ENCODE measurements at places on chromosomes 6 and 20.

DNA sequence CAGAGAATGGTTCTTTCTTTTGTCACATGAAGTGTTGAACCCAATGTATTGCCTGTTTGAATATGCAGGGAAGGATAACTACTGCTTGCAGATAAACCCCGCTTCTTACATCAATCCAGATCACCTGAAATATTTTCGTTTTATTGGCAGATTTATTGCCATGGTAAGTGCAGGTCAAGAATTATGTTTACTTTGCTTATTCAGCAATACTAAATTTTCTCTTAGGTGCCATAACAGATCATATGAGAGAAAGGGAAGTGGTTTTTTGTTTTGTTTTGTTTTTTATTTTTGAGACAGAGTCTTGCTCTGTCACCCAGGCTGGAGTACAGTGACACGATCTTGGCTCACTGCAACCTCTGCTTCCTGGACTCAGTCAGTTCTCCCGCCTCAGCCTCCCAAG lies 36.6 kb upstream of the DYNLRB1 start:
- peaks cover 67% of the 10 kb centered on the region for H3K36me3 ChIP-seq
- H3K4me3 ChIP-seq = no peak overlapping the region
- DNase-seq = no peak
- no peak overlapping the region for H3K27ac ChIP-seq
- H3K27me3 ChIP-seq = no peaks in the 10 kb centered on the region
- H3K4me1 ChIP-seq = peaks cover 21% of the 10 kb centered on the region

DNA sequence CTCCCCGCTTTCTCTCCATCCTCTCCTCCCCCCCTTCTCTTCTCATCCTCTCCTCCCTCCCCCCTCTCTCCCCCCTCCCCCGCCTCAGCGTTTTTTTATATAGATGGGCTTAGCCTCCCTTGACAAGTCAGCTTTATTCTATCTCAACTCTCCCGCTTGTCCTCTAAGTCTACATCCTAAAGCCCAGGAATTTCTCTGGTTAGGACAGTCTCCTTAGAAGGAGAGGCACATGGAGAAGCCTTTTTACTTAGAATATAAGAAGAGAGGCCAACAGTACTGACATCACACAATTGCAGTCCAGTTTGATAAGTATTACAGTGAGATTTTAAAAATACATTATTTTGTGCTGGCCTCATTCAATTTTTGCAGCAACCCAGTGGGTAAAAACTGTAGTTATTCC lies 83.5 kb downstream of the LYRM2 start:
- DNase-seq = no peak
- no peak overlapping the region for H3K4me3 ChIP-seq
- H3K36me3 ChIP-seq = no peaks in the 10 kb centered on the region
- no peak overlapping the region for H3K27ac ChIP-seq
- peaks cover 25% of the 10 kb centered on the region for H3K27me3 ChIP-seq

DNA sequence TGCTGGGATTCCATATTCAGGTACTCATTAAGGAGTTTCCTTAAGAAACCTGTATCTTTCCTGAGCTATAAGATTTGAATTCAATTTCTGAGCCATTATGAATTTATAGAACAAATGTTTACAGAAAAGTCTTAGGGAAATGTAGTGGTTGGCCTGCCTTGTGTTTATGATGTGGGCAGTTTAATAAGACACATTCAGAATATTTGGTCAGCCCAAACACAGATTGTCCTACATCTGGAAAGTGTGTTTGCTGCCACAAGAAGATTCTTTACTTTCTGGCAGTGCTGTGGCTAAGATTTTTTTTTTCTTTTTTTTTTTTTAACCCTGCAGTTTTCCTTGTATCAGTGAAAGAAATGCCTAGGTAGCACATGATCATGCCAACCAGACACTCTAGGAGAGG lies 15.2 kb downstream of the TBX18 start:
- no peak overlapping the region for H3K4me3 ChIP-seq
- no peaks in the 10 kb centered on the region for H3K36me3 ChIP-seq
- H3K4me1 ChIP-seq = no peaks in the 10 kb centered on the region
- H3K27me3 ChIP-seq = no peaks in the 10 kb centered on the region
- DNase-seq = no peak

GRCh38 chr20:3745686-3746173 lies 13.2 kb downstream of the HSPA12B start:
- no peak for DNase-seq
- H3K4me1 ChIP-seq = peaks cover 9% of the 10 kb centered on the region
- H3K27me3 ChIP-seq = peaks cover 35% of the 10 kb centered on the region
- H3K27ac ChIP-seq = no peak overlapping the region
- H3K36me3 ChIP-seq = no peaks in the 10 kb centered on the region
- H3K4me3 ChIP-seq = peak overlapping the region; percentile 75

DNA sequence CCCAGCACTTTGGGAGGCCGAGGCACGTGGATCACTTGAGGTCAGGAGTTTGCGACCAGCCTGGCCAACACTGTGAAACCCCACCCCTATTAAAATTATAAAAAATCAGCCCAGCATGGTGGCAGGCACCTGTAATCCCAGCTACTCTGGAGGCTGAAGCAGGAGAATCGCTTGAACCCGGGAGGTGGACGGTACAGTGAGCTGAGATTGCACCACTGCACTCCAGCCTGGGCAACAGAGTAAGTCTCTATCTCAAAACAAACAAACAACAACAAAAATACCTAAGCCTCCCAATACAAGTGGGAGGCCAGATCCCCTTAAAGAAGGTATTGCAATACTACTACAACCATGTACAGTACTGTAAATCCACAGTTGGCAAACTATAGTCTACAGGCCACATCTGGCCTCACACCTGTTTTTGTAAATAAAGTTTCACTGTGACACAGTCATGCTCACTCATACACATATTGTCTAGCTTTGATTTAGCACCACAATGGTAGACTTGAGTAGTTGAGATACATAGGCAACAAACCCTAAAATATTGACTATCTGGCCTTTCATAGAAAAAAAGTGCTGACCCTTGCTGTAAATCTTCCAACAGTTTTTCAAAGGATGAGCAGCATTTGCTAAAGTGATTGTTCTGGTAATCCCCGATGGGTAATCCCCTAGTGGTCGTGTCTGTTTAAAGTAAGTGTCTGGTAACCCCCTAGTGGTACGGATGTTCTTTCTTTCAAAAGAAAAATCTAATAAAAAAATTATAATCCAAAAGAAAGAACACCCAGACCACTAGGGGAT lies 202.0 kb downstream of the RNGTT start:
- no peak overlapping the region for H3K27ac ChIP-seq
- no peaks in the 10 kb centered on the region for H3K27me3 ChIP-seq

DNA sequence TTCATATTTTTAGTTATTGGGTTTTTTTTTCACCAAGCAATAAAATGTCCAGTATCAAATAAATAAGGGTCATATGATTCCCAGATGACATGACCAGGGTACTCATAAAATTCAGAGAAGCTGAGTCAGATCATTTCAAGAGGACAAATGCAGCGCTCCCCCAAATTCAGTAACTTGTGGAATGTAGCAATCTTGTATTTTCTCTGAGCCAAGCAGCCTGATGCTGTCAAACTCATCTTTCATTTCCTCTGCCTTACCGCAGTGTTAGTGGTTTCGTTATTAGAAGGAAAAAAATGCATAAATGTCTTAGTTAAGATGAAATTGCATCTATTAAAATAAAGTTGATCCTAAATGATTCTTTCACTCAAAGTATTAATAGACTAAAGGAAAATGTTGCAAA lies 57.8 kb upstream of the EDN1 start:
- peaks cover 22% of the 10 kb centered on the region for H3K4me1 ChIP-seq
- no peaks in the 10 kb centered on the region for H3K36me3 ChIP-seq
- no peak overlapping the region for H3K27ac ChIP-seq
- DNase-seq = no peak
- no peak overlapping the region for H3K4me3 ChIP-seq
- H3K27me3 ChIP-seq = peaks cover 12% of the 10 kb centered on the region

DNA sequence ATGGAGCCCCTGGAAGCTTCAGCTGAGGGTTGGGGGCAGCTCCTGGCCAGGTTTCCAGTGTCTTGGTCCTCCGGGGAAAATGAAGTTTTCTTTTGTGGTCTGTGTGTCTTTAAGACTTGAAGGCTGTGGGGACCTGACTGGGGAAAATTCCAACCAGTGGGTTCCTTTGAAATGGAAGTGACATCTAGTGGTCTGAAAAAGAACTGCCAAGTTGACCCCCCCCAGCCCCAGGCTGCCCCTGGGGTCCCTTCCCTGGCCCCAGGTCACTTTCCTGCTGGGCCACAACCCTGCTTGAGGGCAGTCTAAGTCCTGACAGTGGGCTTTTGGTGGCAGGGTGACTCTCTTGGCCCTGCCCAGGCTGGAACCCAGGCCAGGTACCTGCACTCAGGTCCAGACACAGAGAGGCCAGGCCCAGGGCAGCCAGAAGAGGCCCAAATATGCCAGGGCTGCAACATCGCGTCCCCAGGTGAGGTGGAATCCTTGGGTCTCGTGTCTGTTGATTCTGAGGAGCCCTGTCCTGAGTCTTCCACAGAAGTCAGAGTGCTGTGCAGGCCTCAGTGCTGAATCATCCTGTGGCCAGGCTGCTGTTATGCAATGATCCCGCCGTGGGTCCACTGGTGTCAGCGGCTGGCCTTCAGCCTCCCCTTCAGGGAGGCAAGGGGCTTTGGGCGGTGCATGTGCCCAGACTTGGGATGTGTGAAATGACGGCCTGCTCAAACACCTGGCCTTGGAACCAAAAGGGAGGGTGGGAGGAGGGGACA lies 68.4 kb downstream of the VEGFA start:
- H3K27ac ChIP-seq = no peak overlapping the region
- DNase-seq = no peak
- H3K27me3 ChIP-seq = peaks cover 34% of the 10 kb centered on the region
- no peaks in the 10 kb centered on the region for H3K36me3 ChIP-seq
- H3K4me1 ChIP-seq = no peaks in the 10 kb centered on the region

DNA sequence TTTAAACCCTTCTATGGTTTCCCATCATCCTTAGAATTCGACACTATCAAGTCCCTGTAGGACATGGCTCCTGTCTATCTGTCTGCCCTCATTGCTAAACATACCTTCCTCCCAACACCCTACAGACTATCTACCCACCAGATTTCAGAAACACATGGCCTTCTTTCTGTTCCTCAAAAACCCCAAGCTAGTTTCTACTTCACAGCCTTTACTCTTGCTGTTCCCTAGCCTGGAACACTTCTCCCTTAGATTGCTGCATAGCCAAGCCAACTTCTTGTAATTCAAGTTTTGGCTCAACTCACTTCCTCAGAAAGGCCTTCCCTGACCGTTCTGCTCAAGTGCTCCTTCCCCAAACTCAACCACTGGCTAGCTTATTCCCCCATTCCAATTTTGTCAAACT lies 156.2 kb downstream of the BTBD9 start:
- no peak for DNase-seq
- H3K27me3 ChIP-seq = no peaks in the 10 kb centered on the region
- H3K4me3 ChIP-seq = no peak overlapping the region
- H3K4me1 ChIP-seq = peaks cover 2% of the 10 kb centered on the region

GRCh38 chr6:133587546-133588160 lies 301.3 kb upstream of the TCF21 start:
- H3K27ac ChIP-seq = no peak overlapping the region
- H3K4me1 ChIP-seq = no peaks in the 10 kb centered on the region
- DNase-seq = no peak
- H3K36me3 ChIP-seq = no peaks in the 10 kb centered on the region

DNA sequence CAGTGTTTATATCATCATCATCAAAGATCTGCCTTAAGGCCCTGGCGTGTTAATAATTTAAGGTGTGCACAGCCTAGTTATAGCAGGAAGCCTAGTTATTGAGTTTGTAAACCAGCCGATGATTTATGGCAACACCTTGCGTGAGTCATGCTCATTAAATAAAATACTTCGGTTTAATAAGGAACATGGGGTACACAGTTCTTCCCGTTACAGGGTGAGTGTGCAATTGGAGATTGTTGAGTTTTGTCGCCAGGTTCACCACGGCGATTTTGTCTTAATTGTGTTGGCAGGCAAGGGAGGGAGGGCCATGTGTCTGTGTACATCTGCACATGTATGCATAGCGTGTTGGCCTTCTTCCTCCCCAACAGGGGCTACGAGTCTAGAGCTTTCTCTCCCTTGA lies 104.0 kb downstream of the TFAP2A start:
- no peaks in the 10 kb centered on the region for H3K4me1 ChIP-seq
- H3K27me3 ChIP-seq = no peaks in the 10 kb centered on the region
- DNase-seq = no peak
- no peak overlapping the region for H3K4me3 ChIP-seq

GRCh38 chr6:39005774-39006173 lies 42.8 kb upstream of the GLP1R start:
- H3K27me3 ChIP-seq = peaks cover 52% of the 10 kb centered on the region
- H3K4me3 ChIP-seq = no peak overlapping the region
- H3K4me1 ChIP-seq = no peaks in the 10 kb centered on the region
- H3K36me3 ChIP-seq = no peaks in the 10 kb centered on the region
- H3K27ac ChIP-seq = no peak overlapping the region
- DNase-seq = no peak

GRCh38 chr6:89339565-89339964 lies 13.0 kb downstream of the UBE2J1 start:
- no peak overlapping the region for H3K4me3 ChIP-seq
- peaks cover 3% of the 10 kb centered on the region for H3K4me1 ChIP-seq
- peaks cover 64% of the 10 kb centered on the region for H3K36me3 ChIP-seq
- no peaks in the 10 kb centered on the region for H3K27me3 ChIP-seq
- no peak for DNase-seq

- peak overlapping the region; percentile 99 for H3K27ac ChIP-seq
- no peak for DNase-seq
- peaks cover 62% of the 10 kb centered on the region for H3K4me1 ChIP-seq
- H3K36me3 ChIP-seq = peaks cover 26% of the 10 kb centered on the region
- H3K4me3 ChIP-seq = peak overlapping the region; percentile 87
These were observed 8.1 kb upstream of the AP5S1 start for GRCh38 chr20:3812259-3812681.

GRCh38 chr6:107625264-107625663 lies 135.3 kb downstream of the SOBP start:
- H3K4me1 ChIP-seq = peaks cover 9% of the 10 kb centered on the region
- no peak overlapping the region for H3K4me3 ChIP-seq
- H3K27ac ChIP-seq = peak overlapping the region; percentile 30
- no peak for DNase-seq
- peaks cover 9% of the 10 kb centered on the region for H3K27me3 ChIP-seq

- no peak overlapping the region for H3K4me3 ChIP-seq
- no peak for DNase-seq
These were observed 29.3 kb downstream of the FKBP1A start for GRCh38 chr20:1363522-1363921.

DNA sequence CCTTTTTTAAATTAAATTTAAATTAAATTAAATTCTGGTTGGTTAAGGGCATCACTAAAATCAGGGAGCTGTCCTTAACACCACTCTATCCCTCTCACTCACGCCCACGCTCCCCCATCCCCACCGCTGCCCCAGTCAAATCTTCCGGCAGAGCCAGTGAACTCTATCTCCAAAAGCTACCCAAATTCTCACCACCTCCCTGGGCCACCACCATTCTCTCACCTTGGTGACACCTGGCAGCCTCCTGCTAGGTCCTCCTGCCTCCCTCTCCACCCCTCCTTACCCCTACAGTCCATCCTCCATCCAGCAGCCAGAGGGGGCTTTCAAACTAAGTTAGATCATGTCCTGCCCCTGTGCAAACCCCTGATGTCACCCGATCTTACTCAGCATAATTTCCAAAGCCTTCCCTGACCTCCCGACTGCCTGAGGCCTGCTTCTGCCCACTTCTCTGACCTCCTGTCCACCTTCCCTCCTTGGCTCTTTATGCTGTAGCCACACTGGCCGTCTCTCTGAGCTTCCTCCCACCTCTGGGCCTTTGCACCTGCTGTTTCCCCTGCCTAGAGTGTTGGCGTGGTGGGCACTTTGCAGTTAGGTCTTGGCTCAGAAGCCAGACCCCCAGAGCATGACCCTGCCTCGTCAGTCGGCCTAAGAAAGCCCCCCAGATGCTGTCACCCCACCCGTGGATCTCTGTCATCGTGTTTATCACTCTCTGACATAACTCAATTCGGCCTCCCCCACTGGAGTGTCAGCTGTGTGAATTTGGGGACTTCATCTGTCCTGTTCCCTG lies 24.7 kb downstream of the PTGIS start:
- H3K4me3 ChIP-seq = no peak overlapping the region
- H3K27ac ChIP-seq = no peak overlapping the region
- H3K36me3 ChIP-seq = no peaks in the 10 kb centered on the region
- peaks cover 4% of the 10 kb centered on the region for H3K4me1 ChIP-seq
- peaks cover 11% of the 10 kb centered on the region for H3K27me3 ChIP-seq
